ENCODE measurements at places on chromosomes 1 and 21.

DNA sequence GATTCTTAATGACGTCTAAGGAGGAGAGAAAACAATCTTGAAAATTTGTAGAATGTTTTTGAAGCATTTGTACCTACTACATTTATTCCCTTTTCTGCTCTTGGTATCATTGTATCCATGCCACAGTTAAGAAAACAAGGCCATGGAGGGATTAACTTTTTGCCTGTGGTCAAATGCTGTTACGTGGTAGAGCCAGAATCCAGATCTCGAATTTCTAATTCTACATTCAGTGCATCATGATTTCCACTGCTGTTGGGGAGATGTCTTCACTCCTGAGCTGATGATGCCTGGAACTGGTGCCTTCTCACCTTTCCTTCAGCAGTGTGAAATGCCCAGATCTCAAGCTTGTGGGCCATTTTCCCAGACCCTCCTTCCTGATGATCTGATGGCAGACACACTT is 175.6 kb downstream of the HHAT start:
- ATAC-seq = no peak

- ATAC-seq = no peak
Measured at GRCh38 chr1:167674156-167674555, 44.1 kb downstream of the RCSD1 start.

- ATAC-seq = no peak
Measured at GRCh38 chr1:116573431-116574095, 2.7 kb upstream of the CD58 start.

- no peak for ATAC-seq
Measured at GRCh38 chr1:170273291-170274130, 127.8 kb downstream of the NTMT2 start.

DNA sequence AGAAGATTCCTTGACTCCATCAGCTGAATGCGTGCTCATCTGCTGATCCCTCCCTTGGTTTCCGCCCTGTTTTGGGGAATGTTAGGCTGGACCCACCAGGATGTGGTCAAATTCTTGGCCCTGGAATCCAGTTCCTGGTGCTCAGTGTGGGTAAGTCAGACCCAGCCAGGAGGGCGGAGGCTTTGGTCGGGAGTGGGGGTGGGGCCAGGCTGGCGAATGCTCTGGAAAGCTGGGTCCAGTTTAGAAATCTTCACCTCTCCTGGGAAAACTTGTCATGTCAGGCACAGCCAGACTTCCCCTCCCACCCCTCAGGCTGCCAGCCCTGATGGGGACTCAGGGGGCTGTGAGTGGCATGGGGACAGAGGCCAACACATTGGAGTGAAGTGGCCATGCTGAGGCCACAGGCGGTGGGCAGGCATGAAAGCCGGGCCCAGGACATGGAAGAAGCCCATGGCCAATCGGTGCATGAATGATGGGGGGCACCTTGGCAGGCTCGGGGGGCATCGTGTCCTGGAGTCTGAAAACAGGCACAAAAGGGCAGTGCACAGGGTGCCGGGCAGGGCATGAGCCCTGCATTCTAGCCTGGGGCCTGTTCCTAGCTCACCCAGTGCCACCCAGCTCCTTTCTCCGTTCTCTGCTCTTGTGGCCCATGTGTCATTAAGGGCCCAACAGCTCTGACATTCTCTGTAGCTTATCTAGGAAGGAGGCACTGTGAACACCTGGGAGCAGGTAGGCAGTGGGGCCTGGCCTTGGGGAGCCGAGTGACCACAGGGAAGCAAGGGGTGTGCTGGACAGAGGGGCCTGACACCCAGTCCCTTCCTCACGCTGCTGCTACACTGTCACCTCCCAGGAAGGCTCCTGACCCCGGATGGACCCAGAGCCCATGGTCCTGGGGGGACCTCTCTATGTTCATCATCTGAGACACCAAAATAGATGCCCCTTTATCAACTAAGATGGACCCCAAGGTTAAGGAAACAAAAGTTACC is 14.6 kb upstream of the PADI1 start:
- peak; percentile 95 for ATAC-seq

GRCh38 chr1:55541296-55541695 is 326.1 kb upstream of the USP24 start:
- no peak for ATAC-seq

All from SK-N-SH treated with all-trans-retinoic acid at 6 μM for 48 hours (cell line).